ENCODE measurements at places on chromosomes 12 and 14.

GRCh38 chr12:700016-700415, 36.8 kb upstream of the NINJ2 start:
- no peak for DNase-seq

DNA sequence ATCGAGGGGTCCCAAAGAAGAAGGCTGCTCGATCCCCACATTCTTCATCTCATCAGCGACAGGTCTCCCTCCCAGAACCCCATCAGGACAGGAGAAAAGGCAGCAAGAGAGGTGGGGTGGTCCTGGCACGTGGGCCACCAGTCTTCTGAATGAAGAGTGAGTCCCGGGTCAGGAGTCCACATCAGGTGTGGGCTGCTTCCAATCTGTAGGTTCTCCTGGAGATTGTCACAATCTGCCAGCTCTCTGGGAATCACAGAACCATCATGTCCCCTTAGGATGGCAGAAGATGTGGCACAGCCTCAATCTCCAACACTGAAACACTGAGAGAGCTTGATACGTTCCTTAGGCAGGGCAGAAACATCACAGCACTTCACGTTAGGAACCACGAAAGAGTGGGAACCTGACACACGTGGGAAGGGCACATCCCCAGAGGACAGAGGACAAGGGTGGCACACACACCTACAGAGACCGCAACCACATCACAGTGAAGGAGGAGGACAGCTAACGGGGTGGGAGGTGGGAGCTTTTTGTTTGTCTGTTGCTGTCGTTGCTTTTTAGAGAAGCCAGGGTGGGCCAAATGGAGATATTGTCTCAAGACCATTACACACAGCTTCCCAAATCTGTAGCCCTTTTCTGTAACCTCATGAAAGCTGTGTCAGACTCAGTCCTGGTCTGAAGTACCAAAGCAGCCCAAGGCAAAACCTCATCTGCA, 284.5 kb downstream of the DPF3 start:
- DNase-seq, result no peak

DNA sequence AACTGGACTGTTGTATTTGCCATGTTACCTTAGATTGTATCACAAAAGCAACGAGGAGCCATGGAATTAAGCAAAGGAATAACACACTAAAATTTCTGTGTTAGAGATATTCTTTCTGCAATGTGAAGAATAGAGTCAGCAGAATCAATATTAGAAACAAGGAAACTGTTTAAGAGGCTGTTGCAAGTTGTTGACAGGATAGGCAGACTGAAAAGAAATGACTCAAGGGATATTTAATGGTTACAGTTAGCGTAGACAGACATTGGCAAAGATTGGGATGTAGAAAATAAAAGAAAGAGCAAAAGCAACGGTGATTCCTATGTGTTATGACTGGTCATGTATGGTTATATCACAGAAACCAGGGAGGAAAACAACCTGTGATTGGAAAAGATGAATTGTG, 299.0 kb upstream of the PPFIA2 start:
- DNase-seq, result no peak

GRCh38 chr14:73786636-73787485, 64.8 kb upstream of the PTGR2 start:
- DNase-seq, result no peak

GRCh38 chr14:37709419-37710195, 114.2 kb downstream of the TTC6 start:
- no peak for DNase-seq

DNA sequence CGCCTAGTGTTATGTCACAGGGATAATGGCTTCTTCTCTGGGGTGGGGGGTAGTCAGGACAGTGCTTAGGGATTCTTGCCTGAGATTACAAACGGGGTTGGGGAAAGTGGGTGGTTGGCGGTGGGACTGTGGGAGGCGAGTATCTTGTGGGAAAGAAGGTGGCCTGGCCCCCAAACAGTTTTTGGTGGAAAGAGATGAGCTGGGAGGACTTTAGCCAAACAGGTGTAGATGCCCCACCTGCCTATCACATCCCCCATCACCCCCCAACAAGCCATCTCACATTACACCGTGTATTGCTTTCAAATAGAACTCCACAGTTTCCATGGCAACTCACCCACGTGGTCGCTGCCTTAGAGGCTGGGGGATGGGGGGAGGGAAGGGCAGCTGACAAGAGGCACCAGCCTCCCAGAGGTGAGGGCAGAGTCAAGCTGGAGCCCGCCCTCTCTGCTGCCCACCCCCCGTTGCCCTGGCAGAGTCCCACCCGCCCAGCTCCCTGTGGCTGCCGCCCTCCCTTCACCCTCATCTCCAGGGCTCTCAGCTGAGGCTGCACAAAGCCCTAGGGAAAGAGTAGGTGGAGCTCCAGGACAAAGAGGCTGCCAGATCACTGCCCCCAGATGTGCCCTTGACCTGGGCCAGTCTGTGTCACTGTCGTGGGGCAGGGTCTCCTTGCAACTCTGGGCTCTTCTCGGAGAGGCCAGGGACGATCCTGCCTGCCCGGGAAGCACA, 98.3 kb downstream of the LRRC74A start:
- no peak for DNase-seq

DNA sequence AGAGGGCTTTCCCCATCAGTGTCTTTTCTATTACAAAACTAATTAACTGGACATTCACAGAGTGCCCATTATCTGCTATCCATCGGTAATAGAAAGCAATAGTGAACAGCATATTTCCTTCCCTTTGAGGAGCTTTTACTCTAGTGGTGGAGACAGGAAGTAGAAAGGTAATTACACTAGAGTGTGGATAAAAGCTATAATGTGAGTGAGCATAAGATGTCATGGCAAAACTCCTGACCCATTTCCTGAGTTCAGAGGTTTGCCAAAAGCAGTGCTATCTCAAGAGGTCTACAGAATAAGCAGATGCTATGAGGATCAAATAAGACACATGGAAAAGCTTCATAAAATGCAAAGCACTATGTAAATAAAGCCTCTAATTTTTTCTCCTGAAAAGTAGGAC, 24.0 kb downstream of the TIMELESS start:
- no peak for DNase-seq

DNA sequence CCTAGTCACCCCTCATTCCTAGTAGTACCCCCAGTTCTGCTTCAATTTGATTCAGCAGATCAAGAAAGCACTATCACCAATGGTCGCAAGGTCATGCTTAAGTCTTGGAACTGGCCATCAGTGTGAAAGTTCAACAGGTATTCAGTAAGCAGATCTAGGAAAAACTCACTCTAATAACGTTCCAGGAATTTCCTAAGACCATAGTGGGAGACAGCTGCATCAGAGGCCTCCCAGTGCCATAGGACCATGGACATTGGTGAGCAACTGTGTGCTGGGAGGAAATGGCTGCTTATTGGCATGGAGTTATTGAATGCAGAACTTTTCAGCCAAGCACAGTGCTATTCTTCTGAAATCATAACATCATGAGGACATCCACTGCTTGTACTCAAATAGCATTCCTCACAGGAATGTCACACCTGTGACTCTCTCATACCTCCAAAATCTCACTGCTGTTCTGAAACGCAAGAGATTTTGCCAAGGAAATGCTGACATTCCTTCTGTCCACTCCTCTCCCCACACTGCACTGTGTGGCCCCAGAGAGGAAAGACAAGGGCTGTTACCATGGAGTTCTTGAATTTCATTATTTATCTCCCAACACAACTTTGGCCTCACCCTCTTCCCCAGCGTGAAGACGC, 30.9 kb upstream of the MDM2 start:
- no peak for DNase-seq

- DNase-seq, result no peak
Measured at GRCh38 chr12:30936036-30936435, 9.5 kb downstream of the TSPAN11 start.

- no peak for DNase-seq
Measured at GRCh38 chr12:132056951-132057350, 87.2 kb downstream of the DDX51 start.

DNA sequence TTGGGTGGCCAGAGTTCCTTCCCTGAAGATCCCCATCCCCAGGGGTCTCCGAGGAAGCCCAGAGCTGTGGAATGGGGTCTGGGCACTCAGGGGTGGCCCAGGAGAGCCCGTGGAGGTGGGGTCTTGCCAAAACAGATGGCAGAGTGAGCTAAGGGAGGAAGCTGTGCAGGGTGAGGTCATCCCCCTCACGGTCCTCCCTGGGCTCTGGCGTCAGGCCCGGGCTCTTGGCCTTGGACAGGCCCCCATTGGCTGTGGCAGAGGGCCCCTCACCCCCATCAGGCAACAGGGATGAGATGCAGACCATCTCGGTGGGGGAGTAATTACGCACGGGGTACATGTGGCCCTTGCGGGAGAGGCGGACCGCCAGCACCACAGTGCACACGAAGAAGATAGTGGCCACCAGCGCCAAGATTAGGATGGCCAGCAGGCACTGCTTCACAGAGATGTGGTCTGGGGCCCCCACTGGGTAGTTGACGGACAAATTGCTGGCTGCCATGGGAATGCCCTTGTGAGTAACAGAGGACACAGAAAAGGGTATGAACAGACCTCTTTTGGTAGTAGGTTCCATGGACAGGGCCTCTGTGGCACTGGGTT, 10.7 kb downstream of the SELPLG start:
- no peak for DNase-seq

- no peak for DNase-seq
Measured at GRCh38 chr12:806200-806791, 53.9 kb downstream of the WNK1 start.

- DNase-seq, result no peak
Measured at GRCh38 chr14:100684154-100684553, 42.5 kb upstream of the DLK1 start.

DNA sequence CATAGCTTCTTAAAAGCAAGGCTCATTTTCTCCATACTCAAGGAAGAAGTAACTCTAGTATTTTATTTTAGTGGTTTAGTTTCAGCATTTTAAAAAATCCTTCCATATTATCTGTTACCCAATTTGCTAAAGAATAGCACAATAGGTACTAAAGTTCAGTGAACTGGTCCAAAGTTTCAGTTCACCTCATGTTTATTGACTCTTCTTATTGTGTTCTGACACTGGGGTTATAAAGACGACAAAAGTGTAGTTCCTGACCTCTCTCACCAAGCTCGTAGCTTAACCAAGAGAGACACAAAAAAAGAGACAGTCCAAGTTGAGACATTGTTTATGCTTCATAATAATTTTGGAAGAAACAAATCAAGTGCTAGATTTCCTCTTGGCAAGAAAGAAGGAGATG, 40.8 kb upstream of the SLC38A2 start:
- DNase-seq, result no peak

- no peak for DNase-seq
Measured at GRCh38 chr12:108333898-108334699, 5.0 kb downstream of the CMKLR1 start.

GRCh38 chr12:131124487-131125280, 171.0 kb downstream of the ADGRD1 start:
- DNase-seq, result no peak

DNA sequence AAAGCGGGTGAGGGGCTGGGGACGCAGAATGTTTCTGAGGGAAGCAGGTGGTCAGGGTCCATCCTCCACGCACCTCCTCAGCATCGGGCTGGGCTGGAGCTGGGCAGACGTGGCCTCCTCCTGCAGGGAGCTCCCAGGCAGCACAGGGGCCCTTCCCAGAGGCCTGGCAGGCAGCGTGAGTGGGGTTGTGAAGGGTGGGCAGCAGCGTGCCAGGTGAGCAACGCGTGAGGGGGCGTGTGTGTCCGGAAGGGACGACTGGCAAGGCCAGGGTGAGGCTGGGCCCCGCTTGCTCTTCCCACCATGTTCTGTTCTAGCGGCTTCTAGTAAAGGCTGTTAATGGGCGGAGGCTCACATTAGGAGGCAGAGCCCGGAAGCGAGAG, 17.1 kb downstream of the ANKRD9 start:
- no peak for DNase-seq

GRCh38 chr14:21721504-21721903, 47.9 kb upstream of the OR4E1 start:
- no peak for DNase-seq

- DNase-seq, result no peak
Measured at GRCh38 chr12:6306599-6307220, 3.8 kb upstream of the PLEKHG6 start.

- no peak for DNase-seq
Measured at GRCh38 chr12:110123919-110124268, 263 bp upstream of the IFT81 start.

- no peak for DNase-seq
Measured at GRCh38 chr12:62698701-62699101, 232.1 kb downstream of the MON2 start.

GRCh38 chr12:104462325-104462724, 5.6 kb downstream of the CHST11 start:
- no peak for DNase-seq

- no peak for DNase-seq
Measured at GRCh38 chr12:46237371-46238045, 31.3 kb downstream of the SLC38A1 start.

- no peak for DNase-seq
Measured at GRCh38 chr12:6834254-6834653, 6.0 kb downstream of the P3H3 start.

- DNase-seq, result no peak
Measured at GRCh38 chr12:49825360-49825970, 2.7 kb downstream of the NCKAP5L start.

- DNase-seq, result no peak
Measured at GRCh38 chr12:86837246-86837645, 581.1 kb upstream of the MGAT4C start.

DNA sequence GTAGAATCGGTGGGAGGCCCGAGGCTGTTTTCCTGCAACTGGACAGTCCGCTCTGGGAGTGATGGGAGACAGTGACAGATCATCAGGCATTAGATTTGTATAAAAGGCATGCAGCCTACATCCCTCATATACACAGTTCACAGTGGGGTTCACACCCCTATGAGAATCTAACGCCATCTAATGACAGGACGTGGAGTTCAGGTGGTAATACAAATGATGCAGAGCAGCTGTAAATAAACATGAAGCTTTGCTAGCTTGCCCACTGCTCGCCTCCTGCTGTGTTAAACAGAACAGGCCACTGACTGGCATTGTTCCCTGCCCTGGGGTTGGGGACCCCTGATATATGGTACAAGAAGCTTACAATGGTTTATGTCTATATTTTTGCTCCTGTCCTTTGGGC, 179.0 kb downstream of the LRFN5 start:
- DNase-seq, result no peak

DNA sequence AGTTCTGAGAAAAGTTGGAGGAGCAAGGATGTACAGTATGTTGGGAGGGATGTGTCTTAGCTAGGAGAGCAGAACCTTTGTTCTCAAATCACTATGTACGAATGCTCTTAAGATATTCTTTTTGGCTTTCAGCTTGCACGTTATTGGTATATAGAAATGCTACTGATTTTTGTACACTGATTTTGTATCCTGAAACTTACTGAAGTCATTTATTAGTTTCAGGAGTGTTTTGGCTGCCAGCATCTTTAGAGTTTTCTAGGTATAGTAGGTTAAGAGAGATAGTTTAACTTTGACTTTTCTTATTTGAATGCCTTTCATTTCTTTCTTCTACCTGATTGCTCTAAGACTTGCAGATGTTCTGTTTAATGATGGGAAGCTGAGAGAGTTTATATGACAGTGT, 442.8 kb upstream of the FBXO33 start:
- no peak for DNase-seq

All from AG04449 (cell line).